ENCODE measurements at places on chromosomes 1 and 21.

- peaks cover 20% of the 10 kb centered on the region for H3K27me3 ChIP-seq
- peaks cover 58% of the 10 kb centered on the region for H3K36me3 ChIP-seq
- no peak overlapping the region for H3K4me3 ChIP-seq
- DNase-seq: no peak
- H3K27ac ChIP-seq: no peak overlapping the region
Measured at GRCh38 chr1:33323663-33324477, 3.0 kb upstream of the A3GALT2 start.

GRCh38 chr1:198019126-198019525, 102.0 kb downstream of the LHX9 start:
- H3K4me1 ChIP-seq: no peaks in the 10 kb centered on the region
- no peaks in the 10 kb centered on the region for H3K36me3 ChIP-seq
- no peak overlapping the region for H3K27ac ChIP-seq
- H3K27me3 ChIP-seq: 0 out of 2 replicates have a peak, but pooled peaks cover 5% of the 10 kb centered on the region
- no peak for DNase-seq

DNA sequence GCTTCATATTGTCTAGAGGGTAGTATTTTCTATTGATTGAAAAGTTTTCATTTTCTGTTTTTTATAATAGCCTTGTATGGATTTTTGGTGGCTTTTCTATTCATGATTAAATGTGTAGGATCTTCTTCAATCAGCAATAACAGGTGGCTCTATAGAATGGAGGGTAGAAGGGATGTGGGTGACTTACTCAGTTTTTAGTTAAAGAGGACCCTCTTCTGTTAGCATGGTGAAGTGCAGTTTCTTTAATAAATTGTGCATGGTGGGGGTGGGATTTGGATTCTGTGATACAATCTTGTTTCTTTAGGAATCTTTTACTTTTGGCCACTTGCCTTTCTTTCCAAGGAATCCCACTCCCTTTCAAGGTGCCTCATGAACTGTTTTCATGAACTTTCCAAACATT, 64.7 kb downstream of the SLC35A3 start:
- no peak overlapping the region for H3K27ac ChIP-seq
- H3K4me1 ChIP-seq: peaks cover 11% of the 10 kb centered on the region
- peaks cover 18% of the 10 kb centered on the region for H3K36me3 ChIP-seq
- H3K4me3 ChIP-seq: no peak overlapping the region
- no peaks in the 10 kb centered on the region for H3K27me3 ChIP-seq
- peak; percentile 53 for DNase-seq

GRCh38 chr1:156504438-156504813, 3.9 kb upstream of the MEF2D start:
- peaks cover 57% of the 10 kb centered on the region for H3K4me1 ChIP-seq
- H3K27ac ChIP-seq: peak overlapping the region; percentile 86
- H3K36me3 ChIP-seq: no peaks in the 10 kb centered on the region
- H3K27me3 ChIP-seq: no peaks in the 10 kb centered on the region
- H3K4me3 ChIP-seq: no peak overlapping the region

GRCh38 chr1:226732856-226733291, 6.2 kb downstream of the ITPKB start:
- H3K27me3 ChIP-seq: peaks cover 51% of the 10 kb centered on the region
- H3K27ac ChIP-seq: no peak overlapping the region
- no peaks in the 10 kb centered on the region for H3K36me3 ChIP-seq

DNA sequence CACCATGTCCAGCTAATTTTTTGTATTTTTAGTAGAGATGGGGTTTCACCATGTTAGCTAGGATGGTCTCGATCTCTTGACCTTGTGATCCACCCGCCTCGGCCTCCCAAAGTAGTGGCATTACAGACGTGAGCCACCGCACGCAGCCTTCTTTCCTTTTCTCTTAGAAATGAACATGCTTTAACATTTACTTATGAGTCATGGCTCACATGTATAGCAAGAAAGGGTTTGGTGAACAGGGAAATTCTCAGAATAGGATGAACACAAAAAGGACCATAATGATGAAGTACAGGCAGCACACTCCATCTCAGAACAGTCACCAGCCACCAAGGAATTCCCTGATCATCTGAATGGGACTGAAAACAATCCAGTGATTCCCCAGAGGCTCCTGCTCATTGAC, 9.4 kb upstream of the VAMP4 start:
- H3K4me1 ChIP-seq: peaks cover 22% of the 10 kb centered on the region
- no peaks in the 10 kb centered on the region for H3K27me3 ChIP-seq
- H3K36me3 ChIP-seq: no peaks in the 10 kb centered on the region
- no peak overlapping the region for H3K4me3 ChIP-seq
- DNase-seq: no peak

DNA sequence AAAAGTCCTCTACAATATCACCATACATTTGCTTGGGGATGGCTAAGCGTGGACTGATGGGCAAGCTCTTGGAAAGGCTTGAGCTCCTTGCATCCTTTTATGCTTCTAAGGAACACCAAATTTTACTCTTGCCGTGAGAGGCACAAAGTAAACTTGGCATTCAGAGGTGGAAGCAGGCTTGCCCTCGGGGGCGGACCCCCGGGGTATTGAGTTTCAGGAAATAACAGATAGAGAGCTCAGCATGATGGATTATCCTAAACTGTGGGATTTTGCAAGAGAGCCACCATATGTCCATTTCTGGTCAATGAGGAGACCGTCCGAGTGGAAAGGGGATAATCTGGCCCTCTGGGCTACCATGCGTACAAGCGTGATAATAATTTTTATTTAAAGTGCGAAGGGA, 14.0 kb downstream of the IFI16 start:
- H3K27ac ChIP-seq: no peak overlapping the region
- H3K27me3 ChIP-seq: no peaks in the 10 kb centered on the region
- no peaks in the 10 kb centered on the region for H3K4me1 ChIP-seq
- H3K36me3 ChIP-seq: no peaks in the 10 kb centered on the region
